Activated CD4-positive, alpha-beta T cell treated with anti-CD3 and anti-CD28 coated beads, Interleukin-2, amount 10 ng/mL, durations not matched to agents 7 days and 5 days (primary cell): ENCODE measurements at places on chromosomes 12 and 14. TPM values are rescaled to one million over a fixed set of nuclear protein-coding genes. Genes with fewer than 3 reads are reported as not detected.

GRCh38 chr12:106170285-106170684, 31.5 kb upstream of the NUAK1 start:
- DNase-seq, result no peak

GRCh38 chr12:105805730-105806399, 332.9 kb downstream of the NUAK1 start:
- DNase-seq, result no peak

The RASAL1 gene
- total RNA-seq, result 0.20 TPM

DNA sequence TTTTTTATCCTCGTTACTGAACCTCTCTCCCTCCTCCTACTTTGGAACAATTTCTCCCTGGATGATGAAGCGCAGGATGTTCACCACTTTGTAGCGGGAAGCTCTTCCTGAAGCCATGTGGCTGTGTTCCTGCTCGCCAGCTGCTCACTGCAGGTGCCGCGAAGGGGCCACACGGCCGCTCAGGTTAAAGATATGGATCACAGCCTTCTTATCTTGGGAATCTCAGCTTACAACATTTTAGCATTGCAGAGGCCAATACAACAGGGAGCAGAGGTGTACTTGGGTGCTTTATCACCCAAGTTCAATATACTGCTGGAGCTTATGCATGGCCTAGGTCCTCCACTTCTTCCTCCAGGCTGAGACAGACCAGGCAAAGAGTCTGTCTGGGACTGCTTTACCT, 201.2 kb upstream of the G2E3 start:
- DNase-seq, result no peak
